Stimulated activated CD4-positive, alpha-beta T cell treated with anti-CD3 and anti-CD28 coated beads, Interleukin-12 subunit alpha, Interleukin-12 subunit beta, amount 100 ng/mL, for 4 hours (primary cell): ENCODE measurements at places on chromosomes 3 and 15.

- DNase-seq = no peak
Observed at GRCh38 chr3:158169091-158169491, 59.2 kb downstream of the RSRC1 start.

DNA sequence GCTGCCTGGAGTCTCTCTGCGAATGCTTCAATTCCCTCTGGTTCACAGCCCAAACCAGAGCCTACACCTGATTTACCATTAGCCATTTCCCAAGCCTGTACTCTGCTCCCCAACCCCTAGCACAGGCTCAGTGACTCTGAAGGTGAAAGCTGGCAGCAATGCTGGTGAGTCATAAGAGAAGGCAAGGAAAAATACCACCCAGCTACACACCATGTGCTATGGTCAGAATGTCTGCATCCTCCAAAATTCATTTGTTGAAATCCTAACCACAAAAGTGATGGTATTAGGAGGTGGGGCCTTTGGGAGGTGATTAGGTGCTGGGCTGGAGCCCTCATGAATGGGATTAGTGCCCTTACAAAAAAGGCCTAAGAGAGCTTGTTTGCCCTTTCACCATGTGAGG, 117.1 kb upstream of the TJP1 start:
- DNase-seq = no peak

DNA sequence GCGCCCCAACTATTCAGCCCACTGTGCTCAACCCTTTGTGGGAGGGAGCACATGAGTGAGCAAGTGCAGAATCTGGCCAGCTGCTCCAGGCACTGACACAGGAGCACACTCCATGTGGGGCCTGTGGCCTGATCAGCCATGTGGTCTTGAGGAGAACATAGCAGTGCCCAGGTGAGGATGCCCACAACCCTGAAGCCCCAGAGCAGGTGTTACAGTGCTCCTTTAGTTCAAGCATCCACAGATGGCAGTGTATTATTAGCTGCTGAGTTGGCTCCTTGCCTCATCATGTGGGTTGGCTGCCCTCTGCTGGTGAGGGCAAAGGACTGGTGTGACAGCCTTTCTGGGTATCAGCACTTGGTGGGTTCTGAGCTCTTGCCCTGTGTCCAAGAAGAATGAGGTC, 1588.2 kb downstream of the SI start:
- DNase-seq = no peak

- DNase-seq = no peak
Observed at GRCh38 chr3:185153861-185154629, 1.2 kb upstream of the C3orf70 start.

GRCh38 chr3:156253150-156253549, 132.8 kb downstream of the KCNAB1 start:
- DNase-seq = no peak

GRCh38 chr3:181330257-181330656, 340.7 kb upstream of the DNAJC19 start:
- no peak for DNase-seq

- DNase-seq = no peak
Observed at GRCh38 chr15:41258750-41259471, 27.8 kb downstream of the CHP1 start.

DNA sequence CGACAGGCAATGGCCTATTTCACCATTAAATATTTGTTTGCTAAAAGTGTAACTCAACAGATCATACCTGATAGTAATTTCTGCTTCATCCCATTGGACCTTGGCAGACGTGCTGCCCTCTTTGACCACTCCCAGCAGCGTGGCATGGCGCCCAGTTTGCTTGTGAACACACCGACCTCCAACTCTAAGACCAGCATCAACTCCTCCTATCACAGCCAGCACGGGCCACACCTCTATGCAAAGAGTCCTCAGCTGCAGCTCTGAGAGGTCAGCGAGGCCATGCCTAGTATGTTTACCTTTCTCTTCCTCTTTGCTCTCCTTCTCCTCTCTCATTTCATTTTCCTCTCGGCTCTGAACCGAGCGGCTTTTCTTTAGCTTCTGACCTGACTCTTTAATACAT, 80.6 kb downstream of the FBXL22 start:
- DNase-seq = no peak

DNA sequence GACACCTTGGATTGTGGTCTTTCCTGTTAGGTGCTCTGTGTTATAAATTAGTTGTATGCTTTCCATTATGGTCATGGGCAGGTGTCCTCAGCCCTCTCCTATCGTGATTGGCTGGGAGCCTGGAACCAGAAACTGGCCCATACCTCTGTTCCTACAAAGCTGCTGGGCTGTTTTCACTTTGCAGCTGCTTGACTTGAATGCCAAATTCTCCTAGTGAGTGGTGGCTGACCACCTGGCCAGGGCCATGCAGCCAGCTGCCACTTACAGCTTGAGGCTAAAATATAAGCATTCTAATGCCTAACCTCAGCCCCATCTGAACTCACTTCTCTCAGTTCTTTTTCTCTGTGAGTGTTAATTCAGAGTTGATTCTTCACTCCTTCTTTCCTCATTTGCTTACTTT, 239.3 kb upstream of the GBE1 start:
- DNase-seq = no peak

GRCh38 chr3:160435747-160436146, 13.8 kb downstream of the TRIM59 start:
- DNase-seq = no peak

DNA sequence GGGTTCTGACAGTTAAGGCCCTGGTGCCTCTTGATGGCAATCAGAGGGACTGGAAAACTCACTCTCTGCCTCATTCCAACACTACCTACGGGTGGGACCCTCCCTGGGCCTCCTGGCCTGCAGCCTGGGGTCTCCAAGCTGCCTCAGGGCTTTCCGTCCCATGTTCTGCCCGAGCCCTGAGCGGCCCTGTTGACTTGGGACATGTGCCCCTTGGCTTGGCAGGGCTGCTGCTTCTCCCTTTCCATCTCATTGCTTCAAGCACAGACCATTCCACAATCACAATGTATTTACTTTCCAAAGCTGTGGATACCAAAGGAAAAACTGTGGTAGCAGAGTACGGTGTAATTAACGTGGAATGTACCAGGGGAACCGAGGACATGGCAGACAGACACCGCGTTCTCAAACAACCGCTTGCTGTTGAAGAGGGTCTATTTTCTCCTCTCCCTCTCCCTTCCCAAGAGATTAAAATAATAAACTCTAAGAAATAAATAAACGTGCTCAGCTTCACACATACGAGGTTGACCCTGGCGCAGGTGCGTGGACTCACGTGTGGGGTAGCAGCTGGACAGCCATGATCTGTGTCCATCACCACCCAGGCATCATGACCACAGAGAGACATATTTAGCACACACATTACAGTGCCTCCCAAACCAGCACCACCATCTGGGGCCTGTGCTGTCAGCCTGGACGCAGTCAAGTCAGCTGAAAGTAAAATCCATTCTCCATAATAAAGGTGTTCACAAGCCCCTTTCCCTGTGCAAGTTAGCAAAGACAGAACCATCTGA, 172.0 kb downstream of the XXYLT1 start:
- DNase-seq = no peak

DNA sequence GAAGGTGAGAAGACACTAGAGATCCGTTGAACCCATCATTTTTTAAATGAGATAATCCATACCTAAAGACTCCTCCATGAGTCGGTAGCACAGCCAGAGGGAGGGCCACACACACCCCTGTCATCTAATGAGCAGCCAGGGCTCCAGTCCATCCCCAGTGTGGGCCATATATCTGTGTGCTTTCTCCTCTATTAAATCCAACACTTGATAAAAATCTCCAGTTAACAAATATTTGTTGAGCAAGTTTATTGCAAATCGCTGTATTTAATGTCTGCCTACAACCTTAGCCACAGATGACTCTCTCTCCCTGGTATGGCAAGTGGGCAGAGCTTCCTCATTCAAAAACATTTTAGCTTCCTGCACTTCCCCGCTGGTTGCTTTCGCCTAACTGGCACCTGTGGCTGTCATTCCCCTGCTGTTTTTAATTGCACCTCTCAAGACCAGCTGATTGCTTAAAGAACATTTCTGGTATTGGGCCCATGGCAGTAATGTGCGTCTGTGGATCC, 82.8 kb downstream of the SMAD3 start:
- no peak for DNase-seq

DNA sequence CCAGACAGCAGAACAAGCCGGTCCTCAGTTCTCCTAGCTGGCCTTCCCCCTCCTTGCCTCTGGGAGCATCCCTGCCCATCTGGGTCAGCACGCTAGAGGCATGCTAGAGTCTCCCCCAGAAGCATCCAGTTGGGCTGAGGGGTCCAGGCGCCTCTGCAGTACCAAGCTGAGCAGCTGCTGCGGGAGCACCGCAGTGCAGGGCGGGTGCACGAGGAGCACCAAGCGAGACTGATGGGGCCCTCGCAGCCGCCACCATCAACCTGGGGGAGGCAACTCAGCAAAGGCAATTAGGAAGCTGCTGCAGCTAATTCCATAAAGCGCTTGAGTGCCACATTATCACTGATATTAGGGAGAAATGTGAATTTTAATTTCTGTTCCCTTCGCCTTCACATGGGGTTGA, 12.4 kb downstream of the CACNA2D3 start:
- DNase-seq = no peak

- DNase-seq = no peak
Observed at GRCh38 chr3:53300826-53301225, 45.0 kb upstream of the TKT start.

DNA sequence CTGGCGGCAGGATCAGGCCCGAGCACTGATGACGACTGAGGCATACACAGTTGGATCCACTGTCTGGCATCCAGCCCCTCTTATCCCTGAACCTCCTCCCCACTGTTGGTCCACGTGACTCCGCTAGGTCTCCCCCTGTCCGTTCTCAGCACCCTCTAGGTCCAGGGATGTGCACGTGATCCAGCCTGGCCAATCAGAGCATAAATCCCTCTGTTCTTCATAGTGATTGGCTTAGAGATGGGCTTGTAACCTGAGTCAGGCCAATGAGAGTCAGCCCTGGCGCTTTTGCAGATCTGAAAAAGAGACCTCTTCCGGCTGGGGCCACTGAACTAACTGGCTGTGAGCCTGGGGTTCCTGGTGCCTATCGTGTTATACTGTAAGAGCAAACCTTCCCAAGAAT, 20.5 kb upstream of the IQSEC1 start:
- no peak for DNase-seq

DNA sequence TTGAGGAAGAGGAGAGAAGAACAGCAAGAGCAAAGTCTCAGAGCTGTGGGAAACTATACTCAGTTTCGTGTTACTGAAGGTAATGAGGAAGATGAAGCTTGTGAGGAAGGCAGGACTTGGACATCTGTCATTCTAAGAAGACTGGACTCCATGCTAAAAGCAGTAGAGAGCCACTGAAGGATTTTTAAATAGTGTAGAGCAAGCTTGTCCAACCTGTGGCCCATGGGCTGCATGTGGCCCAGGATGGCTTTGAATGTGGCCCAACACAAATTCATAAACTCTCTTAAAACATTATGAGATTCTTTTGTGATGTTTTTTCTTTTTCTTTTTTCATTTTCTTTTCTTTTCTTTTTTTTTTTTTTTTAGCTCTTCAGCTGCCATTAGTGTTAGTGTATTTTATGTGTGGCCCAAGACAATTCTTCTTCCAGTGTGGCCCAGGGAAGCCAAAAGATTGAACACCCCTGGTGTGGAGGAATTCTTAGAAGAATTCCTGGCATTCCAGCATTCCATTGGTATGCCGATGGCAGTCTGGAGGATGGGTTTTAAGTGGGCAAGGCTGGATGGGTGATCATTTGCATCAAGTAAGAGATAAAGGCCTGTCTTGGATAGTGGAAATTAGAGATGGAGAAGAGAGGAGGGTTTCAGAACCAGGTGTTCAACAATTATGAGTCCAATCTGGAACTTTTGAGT, 6.9 kb upstream of the NFKBIZ start:
- DNase-seq = no peak

- no peak for DNase-seq
Observed at GRCh38 chr3:153688301-153689120, 432.7 kb upstream of the ARHGEF26 start.

DNA sequence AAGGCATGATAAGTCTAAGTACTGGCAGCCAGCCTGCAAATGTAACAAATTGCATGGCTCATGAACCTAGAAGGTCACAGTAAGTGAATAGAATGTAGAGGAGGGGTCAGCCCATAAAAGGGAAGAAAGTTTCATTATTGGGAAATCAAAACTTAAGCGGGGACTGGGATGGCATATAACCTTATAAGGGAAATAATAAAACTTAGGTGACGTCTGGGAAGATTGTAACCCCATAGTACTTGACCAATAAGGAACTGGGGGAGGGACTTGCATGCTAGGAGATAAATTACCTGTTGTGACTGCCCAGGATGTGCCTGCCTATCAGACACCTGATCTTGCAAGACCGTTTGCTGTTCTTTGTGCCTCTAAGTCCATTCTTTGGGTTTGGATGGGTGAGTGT, 28.1 kb upstream of the MCTP2 start:
- no peak for DNase-seq

DNA sequence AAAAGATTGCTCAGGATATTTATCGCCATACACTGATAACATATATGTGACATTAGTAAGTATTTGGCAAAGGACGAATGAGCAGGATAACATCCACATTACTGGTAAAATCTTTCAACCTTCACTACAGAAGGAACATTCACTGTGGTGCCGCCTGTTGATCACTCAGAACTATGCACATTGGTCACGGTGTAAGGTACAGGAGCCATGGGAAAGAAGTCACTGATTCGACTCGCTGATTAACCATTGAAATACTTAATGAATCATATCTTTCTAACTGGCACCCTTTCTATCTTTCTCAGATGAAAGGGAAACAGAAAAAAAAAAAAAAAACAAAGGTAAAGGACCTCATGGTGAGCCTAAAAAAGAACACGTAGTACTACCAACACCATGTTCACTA, 68.8 kb downstream of the TJP1 start:
- no peak for DNase-seq

GRCh38 chr3:31648286-31648968, 115.7 kb downstream of the STT3B start:
- DNase-seq = no peak

GRCh38 chr3:55585856-55586255, 98.8 kb upstream of the WNT5A start:
- no peak for DNase-seq

DNA sequence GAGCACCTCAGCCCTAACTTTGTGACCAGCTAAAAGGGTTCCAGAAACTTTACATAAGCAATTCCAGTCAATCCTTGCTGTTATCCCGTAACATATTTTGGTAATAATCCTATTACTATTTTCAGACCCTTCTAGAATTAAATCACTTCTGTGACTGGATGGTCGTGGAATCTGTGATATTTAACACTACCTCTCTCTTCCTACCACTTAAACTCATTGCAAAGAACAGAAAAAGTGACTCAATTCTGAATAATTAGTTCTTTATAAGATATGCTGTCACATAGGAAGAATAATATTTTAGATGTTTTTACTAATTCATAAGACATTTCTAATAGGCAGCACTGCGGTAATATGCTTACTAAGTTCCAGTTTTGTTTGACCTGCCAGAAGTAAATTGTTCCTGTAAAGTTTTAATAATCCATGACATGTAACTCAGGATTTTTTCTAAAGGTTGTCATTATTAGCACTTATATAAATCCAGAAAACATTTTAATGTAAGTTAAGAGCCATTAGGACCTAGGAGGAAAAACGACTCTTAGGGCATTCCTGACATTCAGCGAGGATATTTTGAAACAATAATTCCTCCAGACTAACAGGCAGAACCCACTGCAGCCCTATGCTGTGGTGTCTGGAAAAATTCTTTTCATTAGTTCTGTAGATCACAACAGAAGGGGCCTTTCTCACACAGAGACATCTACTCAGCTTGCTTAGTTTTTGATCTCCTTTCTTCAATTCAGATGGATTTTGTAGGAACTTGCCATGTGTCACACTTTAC, 113.3 kb upstream of the MBNL1 start:
- DNase-seq = no peak

GRCh38 chr3:48429960-48430707, at the start of gene PLXNB1:
Gene PLXNB1, minus strand, starts transcription at chr3:48430086. Its CDS starts 5,475 bp downstream, at chr3:48424611.
- DNase-seq = no peak
